ENCODE measurements at places on chromosomes 6 and 20.
A peak's percentile ranks its signal among the peaks of the same experiment; 100 is the strongest.

- no peak for DNase-seq
These were observed 13.6 kb downstream of the PKIG start for GRCh38 chr20:44596010-44596409.

DNA sequence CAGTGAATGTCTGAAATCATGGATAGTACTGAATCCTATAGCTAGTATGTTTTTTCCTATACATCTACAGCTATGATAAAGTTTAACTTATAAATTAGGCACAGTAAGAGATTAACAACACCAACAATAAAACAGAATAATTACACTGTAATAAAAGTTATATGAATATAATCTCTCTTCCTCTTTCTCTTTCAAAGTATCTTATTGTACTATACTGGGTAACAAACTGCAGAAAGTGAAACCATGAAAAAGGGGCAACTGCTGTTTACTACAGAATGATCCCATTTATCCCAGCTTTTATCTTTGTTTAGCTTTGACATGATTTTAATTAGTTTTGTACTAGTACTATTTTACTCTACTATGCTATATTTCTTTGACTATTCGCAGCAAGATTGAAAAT, 25.8 kb downstream of the ESF1 start:
- no peak for DNase-seq

GRCh38 chr6:33672808-33673207, 38.7 kb downstream of the UQCC2 start:
- no peak for DNase-seq

DNA sequence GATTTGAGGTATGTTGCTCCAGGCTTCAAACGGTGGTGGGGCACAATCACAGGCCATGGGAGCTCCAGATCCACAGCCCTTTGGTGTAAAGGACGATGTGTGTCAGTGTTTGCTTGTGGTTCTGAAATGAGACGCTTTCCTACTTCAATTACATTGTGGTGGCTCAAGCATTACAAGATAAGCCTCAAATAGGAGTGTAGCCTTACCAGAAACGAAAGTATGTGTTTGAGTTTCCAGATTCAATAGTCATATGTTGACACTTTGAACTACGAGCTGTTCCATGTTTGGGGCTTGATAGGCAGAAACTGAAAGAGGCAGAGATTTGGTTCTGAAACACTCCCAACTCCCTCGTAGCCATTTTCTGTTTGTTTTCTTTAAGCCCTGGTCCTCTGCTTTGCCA, 187.1 kb downstream of the MYLK4 start:
- DNase-seq: peak; percentile 36

DNA sequence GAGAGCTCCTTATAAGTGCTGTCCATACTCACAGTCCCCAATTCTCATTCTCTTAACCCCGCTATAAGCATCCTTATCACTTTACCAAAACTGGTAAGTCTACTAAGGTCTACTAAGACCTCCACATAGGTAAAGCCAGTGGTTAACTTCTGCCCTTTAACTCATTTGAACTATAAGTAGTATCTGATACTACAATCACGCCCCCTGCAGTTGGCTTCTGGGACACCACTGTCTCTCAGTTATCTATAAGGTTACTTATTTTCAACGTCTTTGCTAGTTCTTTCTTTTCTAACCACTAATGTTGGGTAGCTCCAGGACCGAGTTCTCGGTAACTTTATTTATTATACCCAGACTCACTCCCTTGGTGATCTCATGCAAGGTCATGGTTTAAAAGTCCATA, 142.6 kb downstream of the ARHGAP18 start:
- peak; percentile 7 for DNase-seq

DNA sequence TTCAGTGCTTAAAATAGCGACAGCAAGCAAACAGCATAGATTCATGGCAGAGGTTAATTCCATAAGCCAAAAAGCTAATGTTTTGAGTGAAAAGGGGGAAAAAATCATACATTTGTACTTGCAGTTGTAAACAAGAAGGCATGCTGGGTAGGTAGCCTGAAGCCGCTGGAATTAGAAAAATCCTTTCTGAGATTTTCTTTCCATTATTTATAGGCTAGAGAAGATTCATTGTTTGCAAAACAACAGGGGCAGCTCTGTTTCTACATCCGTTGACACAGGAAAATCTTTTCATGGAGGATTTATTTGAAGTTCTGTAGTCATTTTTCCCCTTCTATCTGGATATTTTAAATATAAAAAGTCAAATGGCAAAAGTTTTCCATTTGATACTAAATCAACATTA, 843.9 kb downstream of the QKI start:
- DNase-seq: no peak

DNA sequence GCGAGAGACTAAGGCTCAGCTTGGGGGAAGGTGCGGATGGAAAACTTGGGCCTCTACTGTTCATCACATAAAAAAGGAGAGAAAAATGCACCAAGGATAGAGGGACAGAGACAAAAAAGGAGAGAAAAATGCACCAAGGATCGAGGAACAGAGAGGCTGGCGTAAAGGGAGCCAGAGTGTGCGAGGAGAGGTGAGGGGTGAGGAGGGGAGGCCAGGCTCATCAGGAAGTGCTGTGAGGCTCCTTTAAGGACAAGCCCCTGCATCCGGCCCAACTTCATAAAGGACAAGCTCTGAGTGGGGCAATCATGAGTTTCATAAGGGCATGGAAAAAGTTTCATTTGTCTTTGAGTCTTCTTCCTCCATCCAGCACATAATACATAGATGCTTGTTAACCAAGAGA, 117.2 kb upstream of the NXT1 start:
- no peak for DNase-seq

GRCh38 chr6:152124429-152125074, 317.1 kb downstream of the ESR1 start:
- DNase-seq: no peak

- DNase-seq: no peak
These were observed 43.0 kb downstream of the PRPH2 start for GRCh38 chr6:42679358-42679757.

DNA sequence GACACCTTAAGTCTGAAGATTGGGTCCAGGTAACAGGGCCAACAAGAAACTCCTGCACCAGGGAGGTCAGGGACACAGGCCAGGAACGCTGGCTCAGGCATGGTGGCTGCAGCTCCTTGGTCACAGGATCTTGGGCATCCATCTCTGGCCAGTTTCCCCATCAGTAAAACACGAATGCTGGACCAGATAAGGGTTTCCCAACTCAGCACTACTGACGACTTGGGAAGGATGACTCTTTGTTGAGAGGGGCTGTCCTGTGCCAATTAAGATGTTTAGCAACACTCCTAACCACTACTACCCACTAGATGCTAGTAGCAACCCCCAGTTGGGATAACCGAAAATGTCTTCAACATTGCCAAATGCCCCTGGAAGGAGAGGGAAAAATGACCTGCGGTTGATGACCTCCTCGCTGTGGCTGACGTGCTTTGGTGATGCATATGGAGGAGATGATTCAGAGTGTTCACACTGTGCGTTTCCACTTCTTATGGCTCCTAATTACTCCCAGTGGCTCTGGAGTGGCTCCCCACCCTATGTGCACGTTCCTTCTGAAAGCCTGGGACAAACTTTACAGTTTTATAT, 261.9 kb downstream of the CDH26 start:
- DNase-seq: no peak

DNA sequence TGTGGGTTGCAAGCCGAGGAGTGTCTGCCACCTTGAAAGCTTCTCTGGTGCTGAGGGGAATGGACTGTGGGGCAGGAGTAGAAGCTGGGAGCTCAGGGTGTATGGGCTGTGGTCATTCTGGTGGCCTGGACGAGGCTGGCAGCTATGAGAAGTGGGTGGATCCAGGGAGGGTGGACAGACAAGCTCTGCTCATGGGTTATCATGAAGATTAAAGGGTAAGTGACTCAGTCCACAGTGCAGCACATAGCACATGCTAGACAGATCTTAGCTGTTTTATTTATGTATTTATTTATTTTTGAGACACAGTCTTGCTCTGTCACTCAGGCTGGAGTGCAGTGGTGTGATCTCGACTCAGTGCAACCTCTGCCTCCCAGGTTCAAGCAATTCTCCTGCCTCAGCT, 13.8 kb downstream of the RSPO4 start:
- DNase-seq: no peak

DNA sequence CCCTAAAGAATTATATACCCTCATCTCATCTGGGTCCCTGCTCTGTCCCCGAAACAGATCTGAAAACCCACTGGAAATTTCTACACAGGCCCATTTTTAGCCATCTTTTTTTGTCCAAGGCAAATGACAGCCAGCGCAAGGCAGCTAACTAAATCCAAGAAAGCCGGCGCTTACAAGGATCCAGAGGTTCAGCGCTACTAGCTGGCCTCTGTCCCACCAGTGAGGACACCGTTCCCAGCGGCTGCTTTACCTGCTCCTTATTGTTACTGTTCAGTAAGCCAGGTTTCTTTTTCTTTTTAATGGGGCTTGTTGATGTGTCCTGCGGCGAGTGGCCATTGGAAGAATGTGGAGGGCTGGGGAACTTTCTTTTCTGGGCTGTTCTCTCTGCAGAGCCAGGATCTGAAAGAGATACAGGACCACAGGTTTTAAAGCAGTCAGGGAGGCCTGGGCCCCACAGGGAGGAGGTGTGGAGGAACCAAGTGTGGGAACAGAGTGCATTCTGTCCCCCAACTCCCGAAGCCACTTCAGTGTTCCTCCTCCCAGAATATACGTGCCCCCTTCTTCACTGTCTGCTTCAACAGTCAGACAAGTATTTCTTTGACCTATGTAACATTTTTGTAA, 46.6 kb downstream of the ZMYND8 start:
- DNase-seq: no peak

- no peak for DNase-seq
These were observed 50.7 kb upstream of the TOX2 start for GRCh38 chr20:43863821-43864544.
